Hair follicle dermal papilla cell (primary cell): ENCODE measurements at places on chromosomes 13 and 19. TPM values are rescaled to one million over a fixed set of nuclear protein-coding genes. Genes with fewer than 3 reads are reported as not detected.

The LACC1 gene
- 12.9 and 18.7 TPM in 2 replicates for total RNA-seq

The EGLN2 gene
- total RNA-seq, result 91.1 and 112 TPM in 2 replicates

The ZNF699 gene
- total RNA-seq, result 26.1 and 38.5 TPM in 2 replicates

The BCAM gene
- 1.6 and 3.6 TPM in 2 replicates for total RNA-seq

The SIGLEC12 gene
- not detected in 2 replicates for total RNA-seq

The GRIK5 gene
- 0.12 and 0.32 TPM in 2 replicates for total RNA-seq

The PNMA8B gene
- 1.1 and 2.9 TPM in 2 replicates for total RNA-seq

The HCST gene
- 0.81 TPM in 1 of 2 replicates, not detected in the other for total RNA-seq

The KLC3 gene
- total RNA-seq, result 0.32 TPM in 1 of 2 replicates, not detected in the other

The OR4F17 gene
- total RNA-seq, result not detected in 2 replicates

The ADGRE3 gene
- not detected in 2 replicates for total RNA-seq

The GYS1 gene
- 61.7 and 65.2 TPM in 2 replicates for total RNA-seq

The BRSK1 gene
- total RNA-seq, result 4.9 and 5.1 TPM in 2 replicates

The GPR12 gene
- total RNA-seq, result not detected in 2 replicates

The PRR19 gene
- total RNA-seq, result 0.32 and 0.49 TPM in 2 replicates

The SYMPK gene
- total RNA-seq, result 42.0 and 44.0 TPM in 2 replicates

The RFPL4AL1 gene
- not detected in 2 replicates for total RNA-seq

The FLT1 gene
- 0.32 and 0.73 TPM in 2 replicates for total RNA-seq

The IL17D gene
- 0.16 and 0.24 TPM in 2 replicates for total RNA-seq

The FGF22 gene
- total RNA-seq, result 0.16 TPM in 1 of 2 replicates, not detected in the other

The GPATCH1 gene
- 6.2 and 7.5 TPM in 2 replicates for total RNA-seq

The CFAP97D2 gene
- total RNA-seq, result not detected in 2 replicates

The KISS1R gene
- total RNA-seq, result not detected in 2 replicates

The EFNA2 gene
- total RNA-seq, result not detected in 2 replicates

The DZIP1 gene
- total RNA-seq, result 49.5 and 57.3 TPM in 2 replicates

The RUBCNL gene
- total RNA-seq, result 3.9 and 7.0 TPM in 2 replicates

The RB1 gene
- total RNA-seq, result 29.6 and 32.5 TPM in 2 replicates

The CLDN10 gene
- not detected in 2 replicates for total RNA-seq

The TMEM238 gene
- total RNA-seq, result 0.16 TPM in 1 of 2 replicates, not detected in the other

The ZSCAN4 gene
- not detected in 2 replicates for total RNA-seq

The ZFR2 gene
- under 0.01 TPM in 1 of 2 replicates, not detected in the other for total RNA-seq

The MATK gene
- not detected in 2 replicates for total RNA-seq

The CDC34 gene
- total RNA-seq, result 48.2 and 51.9 TPM in 2 replicates

The RPL13A gene
- total RNA-seq, result 1,679 and 1,804 TPM in 2 replicates

The FIZ1 gene
- total RNA-seq, result 3.9 and 7.3 TPM in 2 replicates

The CEACAM7 gene
- not detected in 2 replicates for total RNA-seq

The NLRP4 gene
- not detected in 2 replicates for total RNA-seq

The TEX29 gene
- not detected in 2 replicates for total RNA-seq

The CYP4F8 gene
- not detected in 2 replicates for total RNA-seq

The GPC6 gene
- total RNA-seq, result 4.6 and 9.1 TPM in 2 replicates

The TMEM59L gene
- not detected in 2 replicates for total RNA-seq

The ZGLP1 gene
- total RNA-seq, result 0.81 and 1.8 TPM in 2 replicates

The MYPOP gene
- total RNA-seq, result 1.6 and 2.4 TPM in 2 replicates

The STARD13 gene
- total RNA-seq, result 50.9 and 76.9 TPM in 2 replicates

The LILRA5 gene
- not detected in 2 replicates for total RNA-seq

The ANO8 gene
- 9.2 and 10.1 TPM in 2 replicates for total RNA-seq

The HSD17B14 gene
- total RNA-seq, result 12.2 and 14.6 TPM in 2 replicates
